ENCODE measurements at places on chromosomes 12 and 14. TPM values are rescaled to one million over a fixed set of nuclear protein-coding genes. Genes with fewer than 3 reads are reported as not detected.
A peak's percentile ranks its signal among the peaks of the same experiment; 100 is the strongest.

GRCh38 chr12:65307169-65307501, 28.7 kb downstream of the MSRB3 start:
- no peak for DNase-seq

DNA sequence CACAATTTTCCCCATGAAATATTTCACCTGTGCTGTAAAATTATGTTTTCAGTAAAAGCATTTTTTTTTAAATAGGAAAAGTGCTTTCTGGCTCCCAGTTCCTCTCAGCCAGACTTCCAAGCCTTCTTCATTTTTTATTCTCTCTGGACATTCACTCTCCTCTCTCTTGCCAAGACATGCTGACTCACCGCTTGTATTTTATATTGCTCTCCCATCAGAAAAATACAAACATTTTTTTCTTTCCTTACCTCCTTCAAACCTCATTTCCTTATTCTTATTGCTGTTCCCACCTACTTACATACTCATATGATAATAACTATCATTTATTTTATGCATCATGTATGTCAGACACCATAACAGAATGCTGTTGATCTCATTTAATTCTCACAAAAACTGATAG, 37.7 kb upstream of the ZNF641 start:
- DNase-seq = no peak

DNA sequence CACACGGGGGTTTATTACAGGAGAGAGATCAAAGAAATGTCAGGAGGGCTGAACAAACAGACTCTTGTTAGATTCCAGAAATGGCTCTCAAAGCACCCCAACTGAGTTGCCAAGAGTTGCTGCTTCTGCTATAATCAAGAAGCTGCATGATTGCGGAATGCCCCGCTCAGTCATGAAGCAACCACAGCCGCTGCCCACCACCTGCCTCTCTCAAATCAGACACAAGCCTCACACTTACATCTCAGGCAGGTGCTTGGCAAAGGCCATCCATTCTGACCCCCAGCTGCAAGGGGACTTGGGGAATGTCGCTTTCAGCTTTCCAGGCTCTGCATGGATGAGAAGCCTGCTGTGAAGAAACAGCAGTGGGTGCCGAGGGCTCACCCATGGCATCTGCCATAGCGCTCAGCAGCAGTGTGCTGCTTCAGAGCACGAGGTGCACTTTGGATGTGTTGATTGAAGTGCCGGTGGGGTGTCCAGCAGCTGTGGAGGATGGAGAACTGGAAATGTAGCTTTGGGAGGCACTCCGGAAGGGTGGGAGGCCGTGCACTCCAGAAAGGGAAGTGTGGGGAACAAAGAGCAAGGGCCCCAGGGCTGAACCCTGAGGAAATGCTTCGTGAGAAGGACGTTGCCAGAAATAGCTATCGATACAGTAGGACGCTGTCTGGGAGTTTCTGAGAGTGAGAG, 37.7 kb downstream of the LRRC74A start:
- DNase-seq = peak; percentile 42

DNA sequence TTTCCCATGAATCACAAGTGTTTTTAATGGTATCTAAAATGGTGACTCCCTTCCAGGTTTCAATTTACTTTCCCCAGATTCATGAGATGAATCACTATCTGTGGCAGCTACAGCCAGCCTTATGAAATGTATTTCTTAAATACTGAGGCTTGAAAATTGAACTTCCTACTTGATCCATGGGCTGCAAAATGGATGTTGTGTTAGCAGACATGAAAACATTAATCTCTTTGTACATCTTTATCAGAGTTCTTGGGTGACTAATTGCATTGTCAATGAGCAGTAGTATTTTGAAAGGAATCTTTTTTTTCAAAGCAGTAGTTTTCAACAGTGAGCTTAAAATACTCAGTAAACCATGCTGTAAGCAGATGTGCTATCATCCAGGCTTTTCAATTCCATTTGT, 250.8 kb downstream of the SLC6A15 start:
- no peak for DNase-seq

GRCh38 chr14:106883218-106883692, 1356.9 kb downstream of the TMEM121 start:
- DNase-seq = no peak

DTX1 gene
- total RNA-seq = 8.6 TPM

OS9 gene
- 189 TPM for total RNA-seq

All from uterus (tissue), 4 donors.